Esophagus squamous epithelium (tissue), 5 donors: ENCODE measurements at places on chromosomes 6 and 20.

DNA sequence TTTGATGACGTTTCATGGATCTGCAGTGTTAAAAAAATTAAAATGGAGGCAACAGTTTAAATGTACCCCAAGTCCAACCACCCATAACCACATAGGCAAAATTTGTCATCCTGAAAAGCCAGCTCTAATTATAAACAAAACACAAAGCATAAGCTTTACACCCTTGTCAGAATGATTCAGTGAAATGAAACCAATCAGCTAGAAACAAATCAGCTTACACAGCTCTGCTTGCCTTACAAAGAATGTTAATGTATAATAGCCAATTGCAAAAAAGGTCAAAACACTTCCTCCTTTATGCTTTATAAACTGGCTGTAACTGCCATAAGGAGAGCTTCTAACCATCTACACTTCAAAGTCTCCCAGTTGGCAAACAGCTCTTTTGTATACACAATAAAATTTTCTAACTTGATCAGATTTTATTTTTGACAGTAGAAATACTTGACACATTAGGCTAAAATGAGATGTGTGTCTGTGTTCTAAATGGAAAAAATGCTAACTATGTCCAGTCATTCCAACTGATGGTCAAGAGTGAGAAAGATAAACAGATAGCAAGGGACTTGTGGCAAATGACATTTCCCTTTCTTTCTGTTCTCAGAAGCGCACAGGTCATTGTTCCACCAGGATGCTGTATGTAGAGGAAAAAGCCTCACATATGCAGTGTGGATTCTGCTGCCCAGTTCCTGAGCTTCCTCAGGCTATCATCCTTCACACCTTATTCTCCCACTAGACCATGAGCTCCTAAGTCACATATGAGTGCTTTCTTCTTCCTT is 344.3 kb upstream of the ID4 start:
- no peak for DNase-seq

- no peak for DNase-seq
Measured at GRCh38 chr6:170203212-170203611, 87.7 kb downstream of the DLL1 start.

DNA sequence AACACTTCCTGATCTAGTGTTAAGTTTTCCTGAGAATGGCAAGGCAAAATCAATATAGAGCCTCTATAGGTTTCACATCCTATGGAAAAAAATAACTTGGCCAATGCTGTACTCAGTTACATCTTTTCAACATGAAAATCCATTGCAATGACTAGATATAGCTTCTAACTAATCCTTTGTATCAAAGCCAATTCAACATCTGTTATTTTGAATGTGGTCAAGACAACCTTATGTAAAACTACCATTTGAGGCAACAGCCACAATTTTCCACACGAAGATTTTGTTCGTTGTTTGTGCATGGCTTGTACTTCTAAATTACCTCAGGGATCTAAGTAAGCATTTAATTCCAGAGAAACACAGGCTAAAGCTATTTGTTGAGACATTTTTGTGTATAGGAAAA is 637.8 kb upstream of the EYS start:
- DNase-seq = no peak

GRCh38 chr6:166055801-166056200 is 111.8 kb downstream of the TBXT start:
- DNase-seq = no peak

DNA sequence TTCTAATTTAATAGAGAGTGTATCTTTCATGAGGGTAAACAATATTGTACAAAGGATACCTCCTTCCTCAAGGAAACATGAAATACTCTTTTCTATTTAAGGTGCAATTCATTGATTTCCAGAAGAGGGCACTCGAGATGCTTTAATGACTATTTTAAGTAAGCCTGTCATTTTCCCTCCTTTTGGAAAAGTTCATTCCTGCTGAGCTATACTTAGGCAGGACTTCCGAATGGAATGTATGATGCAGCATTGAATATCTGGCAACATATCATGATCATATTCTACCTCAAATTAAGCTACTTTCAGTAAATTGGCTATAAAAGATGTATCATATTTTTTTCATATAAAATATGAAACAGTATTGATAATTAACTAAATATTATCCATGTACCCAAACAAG is 5.0 kb downstream of the DST start:
- DNase-seq = no peak

GRCh38 chr20:34299556-34300255 is 3.4 kb downstream of the AHCY start:
- DNase-seq = no peak

DNA sequence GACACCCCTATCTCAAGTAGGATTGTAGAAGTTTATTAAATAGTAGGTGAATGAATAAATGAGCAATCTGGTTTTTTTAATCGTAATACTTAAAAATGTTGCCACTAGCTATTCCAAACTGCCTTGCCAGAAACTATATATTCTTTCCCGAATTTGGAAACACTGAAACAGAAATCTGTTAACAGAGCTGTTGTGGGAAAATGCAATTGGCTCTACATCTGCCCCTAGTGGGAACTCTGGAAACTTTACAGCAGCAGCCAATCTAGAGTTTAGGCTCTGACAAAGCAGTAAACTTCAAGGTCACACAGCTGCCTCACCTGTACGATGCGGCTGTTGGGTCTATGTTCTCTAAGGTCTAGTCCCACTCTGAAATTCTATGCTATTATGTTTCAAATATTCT is 41.7 kb downstream of the SYNE1 start:
- no peak for DNase-seq

DNA sequence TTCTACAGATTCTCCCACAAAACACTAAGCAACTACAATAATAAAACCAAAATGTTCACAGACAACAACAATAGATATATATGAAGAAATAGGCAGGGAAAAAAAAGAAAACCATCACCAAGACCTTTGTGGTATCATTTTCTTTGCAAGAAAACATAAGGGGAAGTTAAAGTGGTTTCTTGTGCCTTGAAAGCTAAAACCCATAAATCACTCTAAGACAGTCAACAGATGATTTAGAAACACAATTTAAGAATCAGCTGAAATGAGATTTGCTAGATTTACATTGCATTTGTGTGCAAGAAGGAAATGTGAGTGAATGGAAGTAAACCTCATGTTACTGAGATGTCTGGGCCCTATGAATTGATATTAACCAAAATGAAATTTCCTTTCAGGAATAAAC is 1265.4 kb upstream of the GJE1 start:
- no peak for DNase-seq

GRCh38 chr6:99882128-99882702 is 111.8 kb downstream of the MCHR2 start:
- no peak for DNase-seq

DNA sequence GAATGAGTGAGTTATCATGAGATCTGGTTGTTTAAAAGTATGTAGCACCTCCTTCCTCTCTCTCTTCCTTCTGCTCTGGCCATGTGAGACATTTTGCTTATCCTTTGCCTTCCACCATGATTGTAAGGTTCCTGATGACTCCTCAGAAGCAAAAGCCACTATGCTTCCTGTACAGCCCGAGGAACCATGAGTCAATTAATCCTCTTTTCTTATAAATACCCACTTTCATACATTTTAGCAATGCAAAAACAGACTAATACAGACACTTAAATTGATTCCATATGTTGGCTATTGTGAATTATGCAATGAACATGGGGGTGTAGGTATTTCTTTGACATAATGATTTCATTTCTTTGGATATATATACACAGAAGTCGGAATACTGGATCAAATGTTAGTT is 792.8 kb upstream of the EYS start:
- no peak for DNase-seq

- DNase-seq = no peak
Measured at GRCh38 chr6:33984466-33985312, 161.2 kb downstream of the GRM4 start.

DNA sequence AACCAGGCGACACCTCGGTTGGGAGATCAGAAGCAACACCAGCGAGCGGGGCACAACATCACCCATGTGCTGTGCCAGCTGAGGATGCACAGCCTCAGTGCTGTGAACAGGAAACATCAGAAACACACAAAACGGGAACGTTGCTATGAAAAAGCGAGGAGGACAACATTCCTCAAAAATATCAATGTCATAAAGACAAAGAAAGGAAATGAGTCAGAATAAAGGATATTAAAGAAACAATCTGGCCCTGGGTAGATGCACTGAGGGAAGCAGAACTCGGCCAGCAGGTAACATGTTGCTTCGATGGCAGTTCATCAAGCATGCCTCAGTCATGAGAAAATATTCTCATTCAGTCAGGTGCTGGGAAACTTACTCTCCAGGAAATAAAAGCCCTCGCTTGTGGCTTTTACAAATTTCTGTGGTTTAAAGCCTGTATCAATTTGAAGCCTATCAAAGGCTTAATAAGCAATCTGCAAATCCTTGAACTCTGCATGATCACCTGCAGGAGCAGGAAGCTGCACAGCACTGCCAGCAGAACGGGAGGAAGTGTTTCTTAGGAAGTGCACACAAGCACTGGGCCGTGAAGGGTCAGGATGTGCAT is 77.5 kb downstream of the GINS1 start:
- no peak for DNase-seq

DNA sequence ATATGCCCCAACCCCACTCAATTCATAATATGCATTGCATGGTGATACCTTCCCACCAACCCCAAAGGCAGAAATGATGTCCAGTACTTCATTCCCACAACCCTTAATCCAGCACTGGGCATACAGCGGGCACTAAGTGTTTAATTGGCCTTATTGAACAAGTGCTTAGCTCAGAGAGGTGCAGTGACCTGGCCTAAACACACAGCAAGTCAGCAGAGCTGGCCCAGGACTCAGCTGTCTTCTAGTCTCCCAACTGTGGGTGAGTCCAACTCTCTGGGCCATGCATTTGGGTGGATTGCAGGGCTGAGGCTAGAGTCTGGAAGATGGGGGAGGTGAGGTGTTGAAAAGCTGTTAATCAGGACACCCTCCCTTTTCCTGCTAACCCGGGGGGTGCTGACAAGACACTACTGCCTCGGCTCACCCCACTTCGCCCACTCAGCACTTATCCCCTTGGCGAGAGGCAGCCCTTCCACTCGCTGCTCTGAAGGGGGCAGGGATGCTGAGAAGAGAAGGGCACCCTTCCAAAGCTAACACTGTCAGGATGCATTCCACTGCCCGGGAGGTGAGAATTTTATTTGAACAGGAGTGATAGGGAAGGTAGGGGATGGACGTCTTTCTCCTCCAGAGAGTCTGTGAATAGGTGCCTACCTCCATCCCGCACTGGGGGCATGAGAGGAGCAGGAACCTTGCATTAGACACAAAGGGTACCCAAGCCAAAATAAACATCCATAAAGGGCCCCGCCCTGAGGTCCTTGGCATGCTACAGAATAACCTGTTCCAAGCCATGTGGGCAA is 14.2 kb downstream of the KCNK5 start:
- DNase-seq = no peak

DNA sequence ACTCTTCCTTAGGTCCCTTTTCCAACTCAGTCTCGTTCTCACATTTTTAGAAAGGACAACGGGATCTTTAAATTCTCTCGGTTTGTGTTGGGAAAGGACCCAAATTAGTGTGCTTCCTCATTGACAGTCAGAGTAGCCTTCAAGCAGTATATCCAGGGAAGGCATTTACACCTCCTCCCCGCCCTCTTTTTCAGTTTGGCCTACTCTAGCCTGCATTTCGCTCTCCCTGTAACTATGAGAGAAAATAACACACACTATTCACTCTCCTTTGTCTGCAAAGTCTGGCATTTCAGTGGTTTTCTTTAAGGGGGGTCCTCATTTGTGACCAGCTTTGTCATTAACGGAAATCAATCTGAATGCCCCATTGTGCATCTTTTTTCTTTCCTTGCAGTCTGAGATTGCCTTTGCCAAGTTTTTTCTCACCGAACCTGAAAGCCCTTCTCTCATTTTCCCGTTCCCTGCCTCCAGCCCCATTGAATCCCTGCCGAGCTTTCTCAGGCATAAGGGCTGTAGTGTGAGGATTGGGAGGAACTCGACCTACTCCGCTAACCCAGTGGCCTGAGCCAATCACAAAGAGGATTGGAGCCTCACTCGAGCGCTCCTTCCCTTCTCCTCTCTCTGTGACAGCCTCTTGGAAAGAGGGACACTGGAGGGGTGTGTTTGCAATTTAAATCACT is 393 bp upstream of the FABP7 start:
- no peak for DNase-seq

DNA sequence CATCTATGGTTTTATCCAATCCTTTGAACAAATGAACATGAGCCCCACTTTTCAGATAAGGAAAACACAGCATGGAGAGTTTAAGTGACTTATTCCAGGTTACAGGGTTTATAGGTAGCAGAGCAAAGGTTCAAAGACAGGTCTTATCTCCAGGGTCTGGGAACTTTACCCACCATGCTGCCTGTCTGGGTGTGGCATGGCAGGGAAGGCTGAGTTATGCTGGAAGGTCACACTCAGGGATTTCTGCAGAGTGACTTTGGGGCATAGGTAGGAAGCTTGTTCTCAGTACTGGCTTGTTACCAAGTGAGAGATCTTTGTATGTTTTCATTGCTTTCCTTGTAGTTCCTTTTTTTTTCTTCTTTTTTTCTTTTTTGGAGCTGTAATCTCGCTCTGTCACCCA is 1.8 kb downstream of the ZNF831 start:
- no peak for DNase-seq

- no peak for DNase-seq
Measured at GRCh38 chr6:3346476-3346875, 87.7 kb downstream of the PSMG4 start.

GRCh38 chr6:135739288-135739687 is 112.2 kb upstream of the PDE7B start:
- DNase-seq = no peak

- no peak for DNase-seq
Measured at GRCh38 chr6:131652472-131652871, 15.4 kb downstream of the ENPP3 start.

DNA sequence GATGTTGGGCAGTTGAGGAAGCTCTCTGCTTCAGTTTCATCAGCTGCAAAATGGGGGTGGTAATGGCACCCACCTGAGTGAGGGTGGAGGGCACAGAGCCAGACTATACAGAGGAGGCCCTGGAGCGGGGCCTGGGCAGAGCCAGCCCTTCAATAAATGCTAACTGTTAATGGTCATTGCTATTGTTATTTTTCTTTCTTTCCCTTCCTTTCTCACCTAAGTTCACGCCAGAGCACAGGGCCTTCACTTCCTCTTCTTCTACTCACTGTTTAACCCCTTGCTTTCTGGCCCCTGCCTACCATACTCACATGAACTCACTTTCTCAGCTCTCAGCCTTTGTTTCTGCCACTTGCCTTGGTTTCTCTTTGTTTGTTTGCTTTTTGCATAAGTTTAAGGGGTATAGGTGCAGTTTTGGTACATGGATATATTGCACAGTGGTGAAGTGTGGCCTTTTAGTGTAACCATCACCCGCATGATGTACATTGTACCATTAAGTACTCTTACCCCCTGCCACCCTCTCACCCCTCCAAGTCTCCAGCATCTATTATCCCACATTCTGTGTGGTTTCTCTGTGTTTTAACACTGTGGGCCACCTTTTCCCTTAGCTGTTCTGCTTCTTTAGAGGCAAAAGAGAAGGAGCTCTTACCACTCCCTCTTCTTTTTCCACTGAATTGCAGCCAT is 7.5 kb upstream of the RREB1 start:
- DNase-seq = no peak

GRCh38 chr6:155125906-155126305 is 130.8 kb downstream of the TIAM2 start:
- no peak for DNase-seq
